ENCODE measurements at places on chromosomes 12 and 14.
A peak's percentile ranks its signal among the peaks of the same experiment; 100 is the strongest.

DNA sequence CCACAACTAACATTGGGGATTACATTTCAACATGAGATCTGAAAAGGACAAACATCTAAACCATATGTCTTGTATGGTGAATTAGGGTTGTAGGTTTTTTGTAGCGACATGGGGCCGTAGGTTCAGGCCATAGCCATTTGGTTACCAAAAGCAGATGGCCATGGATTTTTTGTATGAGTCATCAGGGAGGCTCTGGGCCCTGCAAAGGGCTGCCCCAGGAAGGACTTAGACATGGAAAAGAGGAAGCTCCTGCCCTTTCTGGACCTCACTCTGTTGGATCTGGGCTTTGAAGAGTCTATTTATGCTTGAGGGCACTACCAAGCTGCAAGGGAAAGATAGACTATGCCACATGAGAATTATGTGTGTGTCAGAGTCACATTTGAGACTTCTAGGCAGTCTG lies 89.3 kb upstream of the DHRS4 start:
- DNase-seq = no peak

DNA sequence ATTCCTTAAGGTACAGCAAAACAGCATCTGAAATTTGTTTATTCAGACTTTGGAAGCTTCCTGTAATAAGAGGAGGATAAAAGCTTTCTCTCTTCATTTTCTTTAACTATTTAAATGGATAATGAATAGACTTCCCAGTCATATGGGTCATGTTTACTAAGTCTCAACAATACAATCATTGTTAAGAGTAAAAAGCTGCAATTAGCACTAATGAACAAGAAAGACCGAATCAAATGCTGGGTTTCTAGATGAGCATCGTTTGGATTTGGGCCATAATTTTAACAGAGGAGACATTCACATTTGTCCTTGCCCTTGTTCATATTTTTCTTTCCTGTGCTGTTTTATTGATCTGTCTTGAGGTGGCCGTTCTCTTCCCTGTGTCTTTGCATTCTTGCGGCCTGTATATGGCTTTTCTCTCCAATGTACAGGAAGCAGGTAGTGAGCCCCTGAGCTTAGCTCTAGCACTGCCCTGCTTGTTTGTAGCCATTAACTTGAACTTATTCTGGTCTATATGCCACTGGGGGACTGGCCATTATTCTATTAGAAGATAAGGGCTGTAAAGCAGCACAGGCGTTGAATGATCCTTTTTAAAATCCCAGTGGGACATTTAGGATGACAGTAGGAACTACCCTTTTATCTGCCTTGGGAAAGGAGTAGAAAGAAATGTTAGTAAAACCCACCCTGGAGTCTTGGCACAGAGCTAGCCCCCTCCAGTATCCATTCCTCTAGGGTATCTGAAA lies 34.6 kb downstream of the ABHD12B start:
- DNase-seq = no peak

- DNase-seq = no peak
These were observed 358.8 kb downstream of the C12orf50 start for GRCh38 chr12:87670448-87670847.

DNA sequence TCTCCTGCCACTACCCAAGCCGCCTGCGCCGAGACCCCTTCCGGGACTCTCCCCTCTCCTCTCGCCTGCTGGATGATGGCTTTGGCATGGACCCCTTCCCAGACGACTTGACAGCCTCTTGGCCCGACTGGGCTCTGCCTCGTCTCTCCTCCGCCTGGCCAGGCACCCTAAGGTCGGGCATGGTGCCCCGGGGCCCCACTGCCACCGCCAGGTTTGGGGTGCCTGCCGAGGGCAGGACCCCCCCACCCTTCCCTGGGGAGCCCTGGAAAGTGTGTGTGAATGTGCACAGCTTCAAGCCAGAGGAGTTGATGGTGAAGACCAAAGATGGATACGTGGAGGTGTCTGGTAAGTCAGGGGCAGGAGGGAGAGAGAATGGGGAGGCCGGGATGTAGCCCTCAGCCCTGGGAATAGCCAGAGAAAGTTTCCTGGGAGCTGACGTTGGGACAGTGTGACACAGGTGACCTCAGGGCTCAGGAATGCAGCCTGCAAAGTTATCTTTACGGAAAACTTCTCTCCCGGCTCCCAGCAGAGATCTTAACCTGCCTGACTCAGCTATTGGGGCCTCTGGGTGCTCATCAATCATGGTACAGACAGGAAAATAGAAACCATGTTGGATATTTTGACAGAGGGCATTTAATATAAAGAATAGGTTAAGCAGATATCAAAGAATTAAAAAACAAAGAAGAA lies 747 bp downstream of the HSPB8 start:
- DNase-seq = no peak

DNA sequence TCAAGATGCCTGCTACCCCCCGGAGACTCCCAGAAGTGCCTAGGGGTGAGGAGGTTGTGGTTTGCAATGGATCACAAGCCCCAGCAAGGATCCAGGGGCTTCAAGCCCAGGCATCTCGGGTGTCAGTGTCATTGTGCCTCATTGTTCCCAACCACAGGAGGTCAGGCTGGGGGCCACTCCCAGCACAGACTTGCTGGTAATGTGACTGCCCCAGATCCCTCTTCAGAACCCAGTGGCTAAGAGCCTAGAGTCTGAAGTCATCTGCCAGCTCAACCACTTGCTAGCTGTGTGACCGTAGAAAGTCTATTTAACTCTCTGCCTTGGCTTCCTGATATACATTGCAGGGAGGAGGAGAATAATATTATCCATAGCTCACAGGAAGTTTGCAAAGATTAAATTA lies 7.7 kb upstream of the ASB2 start:
- DNase-seq = no peak

GRCh38 chr12:15712823-15713660 lies 76.1 kb downstream of the EPS8 start:
- DNase-seq = no peak

DNA sequence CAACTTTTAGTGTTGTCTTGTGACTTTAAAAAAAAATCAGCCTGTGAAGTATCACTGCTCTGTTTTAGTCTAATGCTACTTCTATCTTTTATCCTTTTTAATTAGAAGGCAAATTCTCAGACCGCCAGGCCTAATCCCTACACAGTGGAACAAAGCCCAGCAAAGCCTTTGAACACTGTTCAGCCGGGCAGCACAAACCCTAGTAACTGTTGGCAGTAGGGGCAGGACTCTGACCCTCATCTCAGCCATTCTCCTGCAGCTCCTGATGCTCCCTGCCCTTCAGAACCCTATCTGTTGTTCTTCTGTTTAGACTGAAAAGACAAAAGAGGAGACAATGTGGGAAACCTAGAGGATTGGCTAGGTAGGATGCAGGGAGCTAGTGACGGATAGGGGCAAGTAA lies 78.0 kb upstream of the OTX2 start:
- DNase-seq = no peak

DNA sequence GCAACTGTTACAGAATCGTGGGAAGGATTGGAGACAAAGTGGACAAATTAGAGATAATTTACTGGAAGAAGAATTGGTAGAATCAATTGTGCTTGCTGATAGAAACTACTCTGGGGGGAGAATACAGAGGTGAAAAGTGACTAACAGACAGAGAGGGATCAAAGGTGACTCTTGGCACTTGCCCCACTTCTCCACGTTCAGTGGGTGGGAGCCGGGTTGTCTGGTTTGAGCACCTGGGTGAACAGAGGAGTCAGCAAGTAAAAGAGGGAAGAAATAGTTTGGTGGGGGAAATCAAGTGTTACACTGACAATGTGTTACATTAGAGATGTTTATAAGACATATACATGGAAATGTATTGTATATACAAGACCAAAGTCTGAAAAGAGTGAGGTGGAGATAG lies 69.1 kb downstream of the PPP2R5E start:
- no peak for DNase-seq

- no peak for DNase-seq
These were observed 41.5 kb upstream of the NR2C1 start for GRCh38 chr12:95114766-95115405.

- no peak for DNase-seq
These were observed 16.6 kb downstream of the KCTD10 start for GRCh38 chr12:109460538-109460937.

DNA sequence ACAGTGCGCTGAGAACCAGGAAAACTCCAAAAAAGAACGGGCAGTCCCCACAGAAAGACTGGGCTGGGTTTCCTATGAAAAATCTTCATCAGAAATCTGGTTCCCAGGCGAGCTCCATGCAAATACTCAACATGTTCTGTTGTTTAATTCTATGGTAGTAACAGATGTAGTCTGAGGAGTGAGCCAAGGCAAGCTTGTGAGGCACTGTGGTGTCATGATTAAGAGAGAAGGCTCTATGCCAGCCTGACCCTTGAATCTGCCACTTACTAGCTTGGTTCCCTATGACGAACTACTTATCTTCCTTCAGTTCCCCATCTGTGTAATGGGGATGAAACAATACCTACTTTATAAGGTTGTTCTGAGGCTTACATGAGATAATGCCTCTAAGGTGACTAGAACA lies 10.7 kb downstream of the POMT2 start:
- no peak for DNase-seq

GRCh38 chr12:53052419-53053217 lies 2.8 kb downstream of the TNS2 start:
- DNase-seq = no peak

DNA sequence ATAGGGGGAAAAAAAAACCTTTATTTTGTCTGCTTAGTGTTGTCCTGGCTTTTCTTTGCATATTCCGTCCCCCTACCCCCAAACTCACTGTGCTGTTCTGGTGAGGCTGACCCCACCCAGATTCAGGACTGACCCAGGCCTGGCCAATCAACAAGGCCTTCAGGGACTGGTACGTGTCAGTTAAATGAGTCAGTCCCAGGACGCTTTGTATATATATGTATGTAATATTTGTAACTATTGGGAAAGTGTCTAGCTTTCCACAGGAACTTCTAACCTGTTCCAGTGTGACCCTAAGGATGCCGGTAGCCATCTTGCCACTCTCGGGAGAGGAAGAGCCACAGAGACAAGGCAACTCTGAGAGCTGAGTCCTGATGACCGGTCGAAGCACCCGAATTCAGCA lies 107.4 kb downstream of the VCPKMT start:
- no peak for DNase-seq

DNA sequence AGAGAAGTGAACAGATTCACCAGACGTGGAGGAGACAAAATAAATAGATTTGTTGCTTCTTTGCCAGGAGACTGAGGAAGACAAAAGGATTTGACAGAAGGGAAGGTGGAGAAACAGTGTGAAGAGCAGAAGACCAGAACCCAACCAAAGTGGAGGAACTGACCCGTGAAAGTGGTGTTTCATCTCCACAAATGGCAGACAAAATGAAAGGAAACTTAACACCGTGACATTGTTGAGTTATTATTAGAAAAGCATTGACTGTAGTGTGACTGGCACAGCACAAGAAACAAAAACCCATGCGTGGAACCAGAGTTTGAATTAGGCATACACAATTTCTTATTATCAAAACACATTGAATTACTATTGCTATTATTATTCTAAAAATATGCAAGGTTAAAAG lies 518.1 kb downstream of the TMEM121 start:
- DNase-seq = peak; percentile 17

GRCh38 chr12:46109343-46110222 lies 119.2 kb upstream of the SCAF11 start:
- DNase-seq = no peak

DNA sequence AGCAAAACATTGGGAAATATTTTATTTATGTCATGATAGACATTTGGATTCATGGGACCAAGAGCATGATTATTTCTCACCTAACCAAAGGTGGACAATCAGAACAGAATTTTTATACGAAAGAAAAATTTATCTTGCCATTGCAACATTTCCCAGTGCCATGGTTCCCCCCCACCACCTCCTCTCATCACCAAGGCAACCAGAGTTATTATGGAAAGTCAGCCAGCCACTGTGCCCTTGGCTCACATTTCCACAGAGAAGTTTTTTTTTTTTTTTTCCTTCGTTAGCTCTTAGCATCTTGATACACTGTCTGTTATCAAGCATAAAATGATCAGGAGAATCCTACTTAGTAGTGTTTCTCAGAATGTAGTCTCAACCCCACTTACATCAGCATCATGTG lies 176.4 kb upstream of the TMTC1 start:
- DNase-seq = no peak

- no peak for DNase-seq
These were observed 58.0 kb downstream of the ATF7 start for GRCh38 chr12:53567961-53568808.

GRCh38 chr12:19243551-19243950 lies 114.0 kb downstream of the PLEKHA5 start:
- DNase-seq = no peak

DNA sequence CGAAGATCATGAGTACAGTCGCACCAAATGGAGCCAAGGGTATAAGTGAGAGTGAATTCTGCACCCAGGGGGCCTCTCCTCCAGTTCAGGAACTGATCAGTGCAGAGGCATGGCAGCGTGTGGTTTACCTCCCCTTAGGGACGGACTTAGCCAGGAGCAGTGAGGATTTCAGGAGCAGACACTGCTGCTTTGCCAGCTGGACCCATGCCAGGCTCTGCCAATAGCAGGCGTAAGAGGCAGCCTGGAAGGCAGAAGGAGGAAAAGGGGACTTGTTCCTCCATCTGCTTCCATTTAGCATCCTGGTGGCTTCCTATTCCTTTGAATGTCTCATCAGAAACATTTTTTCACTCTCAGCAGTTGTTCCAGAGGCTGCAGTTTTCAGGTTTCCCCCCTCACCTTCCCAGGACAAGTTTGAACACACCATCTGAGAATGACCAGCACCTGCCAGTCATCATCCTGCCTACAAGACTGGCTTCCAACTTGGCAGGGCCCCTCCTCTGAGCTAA lies 137.0 kb upstream of the LMNTD1 start:
- no peak for DNase-seq

DNA sequence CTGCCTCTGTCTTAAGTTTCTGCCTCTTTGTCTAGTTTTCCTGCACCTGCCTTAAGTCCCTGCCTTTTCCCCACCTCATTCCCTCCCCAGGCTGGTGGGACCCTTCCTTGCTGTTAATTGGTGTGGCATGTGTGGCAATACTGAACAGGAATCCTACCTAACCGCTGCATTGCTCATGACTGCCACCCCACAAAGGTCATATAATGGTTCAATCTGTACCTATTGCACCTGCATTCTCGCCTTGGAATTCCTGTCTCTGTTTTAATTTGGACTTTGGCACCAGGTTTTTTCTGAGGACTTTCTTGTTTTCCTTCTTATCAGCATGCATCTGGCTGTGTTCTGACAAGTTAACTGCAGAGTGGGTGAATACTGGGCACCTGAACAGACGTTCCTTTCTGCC lies 966.2 kb upstream of the TMEM132C start:
- no peak for DNase-seq

- no peak for DNase-seq
These were observed 11.0 kb downstream of the ITPR2 start for GRCh38 chr12:26822026-26822425.
